Pancreas (tissue), 10 donors: ENCODE measurements at places on chromosomes 4 and X.

GRCh38 chr4:94364527-94364926, 21.9 kb upstream of the HPGDS start:
- DNase-seq: no peak

GRCh38 chrX:13761606-13762414, 27.3 kb downstream of the OFD1 start:
- DNase-seq: no peak

DNA sequence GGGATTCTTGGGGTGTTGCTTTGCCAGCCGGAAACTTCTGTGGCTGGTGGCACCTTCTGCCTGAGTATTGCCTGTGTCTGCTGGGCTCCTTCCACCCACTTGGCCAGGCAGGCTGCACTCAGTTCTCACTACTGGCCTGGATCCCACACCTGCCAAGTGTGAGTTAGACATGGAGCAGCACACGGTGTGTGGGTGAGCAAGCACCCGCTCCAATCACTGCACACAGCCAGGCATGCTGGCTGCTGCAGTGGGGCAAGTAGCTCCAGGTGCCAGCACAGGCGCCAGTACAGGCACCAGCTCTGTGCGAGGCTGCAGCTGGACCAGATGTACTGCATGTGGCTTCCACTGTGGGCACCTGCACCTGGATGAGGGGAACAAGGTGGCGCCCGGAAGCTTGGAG, 23.9 kb downstream of the DCUN1D4 start:
- no peak for DNase-seq

DNA sequence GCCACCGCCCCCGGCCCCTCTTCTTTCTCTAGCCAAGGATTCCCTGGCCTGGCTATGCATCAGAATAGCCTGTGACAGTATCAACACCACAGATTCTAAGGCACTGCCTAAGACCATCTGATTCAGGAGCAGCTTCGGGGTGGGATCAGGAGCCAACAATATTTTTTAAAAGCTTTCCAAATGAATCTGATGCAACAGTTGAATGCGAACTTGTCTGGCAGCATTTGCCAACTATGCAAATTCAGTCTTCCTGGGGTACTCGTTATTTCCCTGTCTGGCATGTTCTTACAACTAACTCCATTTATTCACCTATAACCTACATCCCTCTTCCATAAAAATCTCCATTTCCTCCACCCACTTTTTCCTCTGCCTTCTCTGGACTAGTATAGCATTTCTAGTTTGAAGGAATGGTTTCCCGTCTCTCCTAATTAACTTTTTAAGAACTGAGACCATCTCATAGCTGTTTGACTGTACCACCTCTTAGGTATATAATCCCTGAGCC, 36.2 kb upstream of the UGDH start:
- no peak for DNase-seq

- no peak for DNase-seq
These were observed 84.3 kb downstream of the SPRY1 start for GRCh38 chr4:123480706-123481418.

- no peak for DNase-seq
These were observed 163.2 kb upstream of the INTU start for GRCh38 chr4:127469542-127469941.

GRCh38 chr4:153374442-153374841, 30.0 kb downstream of the MND1 start:
- no peak for DNase-seq

DNA sequence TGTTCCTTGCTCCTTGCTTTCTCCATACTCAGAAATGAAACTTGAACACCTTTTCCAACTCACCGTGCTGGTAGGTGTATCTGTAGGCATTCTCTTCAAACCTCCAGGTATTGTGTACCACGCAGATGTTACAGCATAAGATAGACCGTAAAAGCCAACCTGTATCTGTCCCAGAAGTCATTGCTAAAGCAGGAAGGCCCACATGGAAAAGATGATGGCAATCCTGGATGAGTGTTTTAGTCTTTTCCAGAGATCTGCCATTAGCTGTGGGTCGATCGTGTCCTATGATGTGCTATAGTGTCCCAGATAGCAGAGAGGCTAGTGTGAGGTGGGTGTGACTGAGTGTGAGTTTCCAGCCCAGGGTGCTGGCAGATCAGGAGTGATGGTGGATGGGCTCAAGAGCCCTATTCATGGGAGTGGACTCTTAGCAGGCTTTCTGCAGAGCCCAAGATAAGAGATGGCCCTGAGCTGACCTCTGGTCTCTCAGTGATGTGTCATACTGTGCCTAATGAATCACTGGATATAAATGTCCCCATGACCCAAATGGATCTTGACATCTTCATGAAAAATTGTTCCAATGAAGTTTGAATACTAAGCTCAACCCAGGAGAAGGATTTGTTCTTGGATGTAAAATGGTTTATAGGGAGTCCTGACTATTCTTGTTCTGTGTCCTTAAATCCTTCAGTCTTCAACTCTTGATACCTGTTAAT, 69.1 kb upstream of the WDR1 start:
- DNase-seq: no peak

DNA sequence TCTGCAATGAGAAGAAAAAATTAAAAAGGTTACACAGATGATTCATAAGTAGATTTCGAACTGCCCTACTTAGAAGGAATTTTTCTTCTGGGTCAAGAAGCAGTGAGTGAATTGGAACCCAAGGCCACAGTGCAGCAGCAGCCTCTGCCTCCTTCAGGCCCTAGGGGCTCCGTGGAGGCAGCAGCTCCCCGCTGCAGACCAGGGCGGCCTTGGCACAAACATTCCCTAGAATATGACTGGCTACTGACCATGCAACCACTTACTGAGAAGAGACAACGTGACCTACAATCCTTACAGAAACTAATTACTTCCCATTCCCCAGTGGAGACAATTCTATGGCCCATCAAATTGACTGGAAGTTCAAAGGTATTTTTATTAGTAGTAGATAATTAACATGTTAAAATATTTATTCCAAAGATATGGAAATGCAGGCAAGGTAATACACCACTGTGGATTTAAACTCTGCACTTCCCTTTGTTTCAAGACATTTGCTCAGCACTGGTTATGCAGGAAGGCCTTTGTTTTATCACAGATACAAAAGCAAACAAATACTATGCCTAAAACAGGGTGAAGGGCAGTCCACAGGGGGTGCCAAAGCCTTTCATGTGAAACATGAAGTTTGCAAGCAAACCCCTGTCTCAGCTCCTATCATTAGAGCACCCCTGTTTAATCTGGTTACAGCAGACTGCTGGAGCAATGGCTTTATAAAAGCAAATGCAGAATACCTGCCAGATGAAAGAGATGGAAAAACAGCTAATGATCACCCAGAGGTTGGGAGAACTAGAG, 59.2 kb downstream of the PCDH19 start:
- DNase-seq: no peak

DNA sequence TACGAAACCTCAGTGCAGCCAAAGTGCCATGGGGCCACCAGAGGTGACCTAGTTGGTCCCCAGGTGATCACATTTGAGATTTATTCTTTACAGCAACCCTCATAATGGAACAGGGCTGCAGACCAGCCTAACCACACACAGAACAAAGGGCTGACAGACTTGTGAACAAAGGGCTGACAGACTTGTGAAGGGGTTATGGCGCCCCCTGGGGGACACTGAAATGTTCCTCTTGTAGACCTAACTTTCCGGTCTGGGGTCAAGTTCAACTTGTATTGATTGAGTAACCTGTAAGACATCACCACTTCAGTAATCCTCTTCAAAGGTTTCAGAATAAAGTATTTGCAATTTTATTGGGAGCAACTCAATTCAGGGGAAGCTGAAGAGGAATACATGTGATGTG, 175.9 kb upstream of the RPS6KA3 start:
- DNase-seq: peak; percentile 82

GRCh38 chrX:19389227-19389845, 45.6 kb downstream of the PDHA1 start:
- DNase-seq: no peak

DNA sequence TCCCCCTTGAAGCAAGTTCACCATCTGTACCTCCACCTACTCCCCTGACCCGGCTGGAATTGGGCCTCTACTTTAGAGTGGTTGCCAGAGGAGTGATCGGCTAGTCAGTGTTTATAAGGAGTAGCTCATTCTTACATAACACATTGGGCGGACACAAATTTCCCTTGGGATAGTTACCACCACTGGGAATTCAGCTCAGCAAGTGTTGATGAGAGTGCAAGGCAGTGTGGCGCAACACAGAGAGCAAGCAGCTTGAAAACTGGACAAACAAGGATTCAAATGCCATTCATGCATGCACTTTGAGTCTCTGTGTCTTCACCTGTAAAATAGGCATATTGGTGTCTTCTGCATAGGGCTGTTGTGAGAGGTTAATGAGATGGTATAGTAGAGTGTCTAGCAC, 92.7 kb downstream of the STK32B start:
- DNase-seq: no peak

GRCh38 chr4:4268776-4269175, 20.8 kb upstream of the TMEM128 start:
- no peak for DNase-seq

GRCh38 chr4:187109636-187110035, 386.0 kb upstream of the FAT1 start:
- no peak for DNase-seq

- DNase-seq: no peak
These were observed 589.0 kb upstream of the FAM241A start for GRCh38 chr4:111556141-111556781.

- no peak for DNase-seq
These were observed 162.3 kb upstream of the SMIM31 start for GRCh38 chr4:164591666-164592065.

DNA sequence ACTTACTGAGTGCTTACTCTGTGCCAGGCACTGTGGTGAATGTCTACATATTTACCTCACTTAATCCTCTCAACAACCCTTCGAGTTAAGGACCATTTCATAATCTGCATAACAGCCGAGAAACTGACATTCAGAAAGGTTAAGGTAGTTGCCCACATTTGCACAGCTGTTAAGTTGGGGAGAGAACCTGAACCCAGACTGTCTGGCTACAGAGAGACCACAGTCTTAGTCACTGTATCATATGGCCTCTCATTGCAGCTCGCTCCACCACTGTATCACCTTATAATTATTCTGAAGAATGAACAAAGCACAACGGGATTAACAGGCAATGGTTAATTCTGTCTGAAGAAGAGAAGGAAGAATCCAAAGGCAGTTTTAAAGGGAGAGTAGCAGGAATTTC, 98.5 kb downstream of the ADGRA3 start:
- DNase-seq: no peak

DNA sequence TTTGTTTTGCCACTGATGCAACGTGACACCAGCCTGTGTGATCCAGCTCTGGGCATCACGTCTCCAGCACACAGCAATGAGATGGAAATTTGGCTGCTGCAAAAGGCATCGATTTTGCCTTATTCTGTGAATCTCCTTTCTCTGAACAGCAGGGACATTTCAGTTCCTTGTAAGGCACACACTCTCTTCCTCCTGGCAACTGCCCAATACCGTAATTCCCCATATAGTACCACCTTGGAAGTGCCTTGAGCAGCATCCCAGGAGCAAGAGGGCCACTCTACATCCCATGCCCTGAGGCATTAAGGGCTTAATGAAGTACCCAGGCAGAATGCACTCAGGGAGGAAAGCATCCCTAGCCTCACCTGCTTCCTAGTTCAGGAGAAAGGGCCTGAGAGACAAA, 10.5 kb upstream of the MAMLD1 start:
- DNase-seq: no peak

GRCh38 chrX:48908600-48908999, 2.8 kb downstream of the SLC35A2 start:
- DNase-seq: no peak

DNA sequence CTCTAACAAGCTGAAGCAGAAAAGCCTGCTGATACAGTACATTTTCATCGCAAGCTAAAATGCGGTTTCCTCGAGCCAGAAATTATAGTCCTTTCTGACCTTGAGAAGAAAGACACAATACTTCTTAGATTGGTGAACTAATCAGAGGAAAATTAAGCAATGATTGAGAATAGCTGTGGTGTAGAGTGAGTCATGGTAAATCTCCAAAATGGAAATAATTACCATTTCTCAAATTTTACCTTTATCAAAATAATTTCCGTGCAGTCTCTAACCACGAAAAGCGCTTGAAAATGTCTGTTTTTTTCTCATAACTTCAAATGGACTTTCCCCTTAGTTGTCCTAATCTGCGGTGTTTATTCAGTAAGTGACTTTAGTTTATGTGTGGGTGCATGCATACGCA, 190.2 kb downstream of the CPE start:
- DNase-seq: no peak

- no peak for DNase-seq
These were observed 42.0 kb upstream of the PGRMC2 start for GRCh38 chr4:128329638-128330037.

- no peak for DNase-seq
These were observed 10.4 kb downstream of the OGT start for GRCh38 chrX:71543316-71543715.

DNA sequence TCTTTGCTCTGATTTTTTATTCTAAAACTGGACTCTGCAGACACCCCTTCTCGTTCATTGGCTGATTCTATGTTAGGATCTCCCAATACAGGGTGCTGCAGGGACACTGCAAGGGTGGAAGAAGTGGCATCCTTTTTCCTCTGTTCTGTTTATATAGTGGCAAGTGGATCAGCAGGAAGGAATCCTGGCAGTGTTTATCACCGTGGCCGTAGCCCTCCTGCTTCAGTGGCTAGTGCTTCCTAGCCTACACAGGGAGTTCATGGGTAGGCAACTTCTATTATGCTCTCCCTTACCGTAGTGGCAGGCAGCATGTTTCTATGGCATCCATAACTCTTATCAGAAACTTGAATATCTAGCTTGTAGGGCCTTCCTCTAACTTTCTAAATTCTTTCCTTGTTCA, 6.4 kb upstream of the AP1AR start:
- no peak for DNase-seq

- DNase-seq: peak; percentile 80
These were observed at the start of gene PORCN for GRCh38 chrX:48508400-48509244. TSS of gene PORCN (plus strand) at chrX:48508992. CDS start at chrX:48509821, 829 bp downstream.

- no peak for DNase-seq
These were observed 492.9 kb downstream of the INPP4B start for GRCh38 chr4:142353149-142353738.

DNA sequence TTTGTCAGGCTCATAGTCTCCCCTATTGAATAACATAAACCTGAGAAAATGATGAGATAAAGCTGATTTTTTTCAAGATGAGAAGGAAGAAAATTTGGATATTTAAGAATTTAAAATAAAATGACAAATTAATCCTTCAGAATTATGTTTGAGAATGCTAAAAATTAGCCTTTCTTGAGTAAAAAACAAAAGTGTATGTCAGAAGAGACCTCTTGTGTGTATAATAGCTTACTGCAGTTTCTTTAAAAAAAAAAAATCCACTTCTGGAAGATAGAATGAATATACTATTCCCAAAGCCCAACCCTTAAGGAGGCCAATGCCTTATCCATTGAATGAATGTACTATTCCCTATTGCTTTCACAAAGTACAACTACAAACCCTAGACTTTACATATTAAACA, 281.8 kb downstream of the RAPGEF2 start:
- no peak for DNase-seq

DNA sequence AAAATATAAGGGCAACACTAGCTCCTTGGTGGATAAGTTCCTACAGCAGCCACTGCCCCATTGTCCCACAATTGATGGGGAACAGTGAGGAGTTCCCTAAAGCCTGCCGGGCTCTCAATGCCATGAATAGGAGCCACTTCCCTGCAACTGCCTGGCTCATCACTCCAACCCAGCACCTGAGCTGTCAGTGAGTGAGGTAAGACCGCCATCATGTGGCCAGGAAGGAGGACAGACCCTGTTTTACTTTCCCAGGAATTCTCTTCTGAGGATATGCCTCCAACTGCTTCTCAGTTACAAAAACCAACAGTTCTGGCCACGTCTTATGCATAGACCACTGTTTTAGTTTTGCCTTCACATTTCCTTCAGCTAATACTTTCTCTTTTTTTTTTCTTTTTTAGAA, 45.5 kb downstream of the SRPX start:
- DNase-seq: no peak
